Spleen (tissue), 13 donors: ENCODE measurements at places on chromosomes 7 and 10. TPM values are rescaled to one million over a fixed set of nuclear protein-coding genes. Genes with fewer than 3 reads are reported as not detected.

DNA sequence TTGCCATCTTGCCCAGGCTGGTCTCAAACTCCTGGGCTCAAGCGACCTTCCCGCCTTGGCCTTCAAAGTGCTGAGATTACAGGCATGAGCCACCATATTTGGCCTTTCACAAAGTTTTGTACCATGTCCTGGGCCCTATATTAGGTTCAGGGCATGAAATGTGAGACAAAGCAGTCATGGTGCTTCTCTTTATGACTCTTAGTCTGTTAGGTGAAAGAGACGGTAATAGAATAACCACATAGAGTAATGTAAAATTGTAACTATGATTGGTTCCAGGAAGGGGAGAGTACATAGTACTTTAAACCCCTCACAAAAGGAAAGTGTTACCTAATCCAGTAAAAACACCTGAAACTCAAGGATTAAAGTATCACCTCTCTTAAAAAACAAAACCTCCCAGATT lies 144.7 kb downstream of the SPAG6 start:
- H3K27me3 ChIP-seq, result no peaks in the 10 kb centered on the region
- DNase-seq, result no peak
- H3K27ac ChIP-seq, result no peak overlapping the region

SFRP4 gene
- total RNA-seq, result 100 TPM

DNA sequence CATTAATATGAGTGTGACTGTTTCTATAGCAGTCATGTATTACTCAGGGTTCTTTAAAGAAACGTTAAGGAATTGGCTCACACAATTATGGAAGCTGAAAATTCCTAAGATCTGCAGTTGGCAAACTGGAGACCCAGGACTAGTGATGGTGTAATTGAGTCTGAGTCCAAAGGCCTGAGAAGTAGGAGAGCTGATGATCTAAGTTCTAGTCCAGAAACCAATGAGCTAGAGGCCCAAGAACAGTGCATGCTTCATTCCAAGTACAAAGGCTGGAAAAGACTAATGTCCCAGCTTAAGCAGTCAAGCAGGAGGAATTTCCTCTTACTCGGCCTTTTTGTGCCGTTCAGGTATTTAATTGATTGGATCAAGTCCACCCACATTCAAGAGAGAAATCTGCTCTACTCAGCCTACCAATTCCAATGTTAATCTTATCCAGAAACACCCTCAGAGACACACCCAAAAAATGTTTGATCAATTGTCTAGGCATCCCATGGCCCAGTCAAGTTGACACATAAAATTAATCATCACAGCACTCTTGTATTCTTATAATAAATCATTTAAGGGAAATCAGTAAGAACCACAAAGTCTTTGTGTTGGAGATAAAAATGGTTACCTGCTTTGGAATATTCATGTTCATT lies 312.1 kb downstream of the PRKG1 start:
- H3K36me3 ChIP-seq, result no peaks in the 10 kb centered on the region
- no peak overlapping the region for H3K4me3 ChIP-seq
- H3K27ac ChIP-seq, result no peak overlapping the region
- H3K27me3 ChIP-seq, result no peaks in the 10 kb centered on the region
- no peak for DNase-seq
- no peaks in the 10 kb centered on the region for H3K4me1 ChIP-seq

DNA sequence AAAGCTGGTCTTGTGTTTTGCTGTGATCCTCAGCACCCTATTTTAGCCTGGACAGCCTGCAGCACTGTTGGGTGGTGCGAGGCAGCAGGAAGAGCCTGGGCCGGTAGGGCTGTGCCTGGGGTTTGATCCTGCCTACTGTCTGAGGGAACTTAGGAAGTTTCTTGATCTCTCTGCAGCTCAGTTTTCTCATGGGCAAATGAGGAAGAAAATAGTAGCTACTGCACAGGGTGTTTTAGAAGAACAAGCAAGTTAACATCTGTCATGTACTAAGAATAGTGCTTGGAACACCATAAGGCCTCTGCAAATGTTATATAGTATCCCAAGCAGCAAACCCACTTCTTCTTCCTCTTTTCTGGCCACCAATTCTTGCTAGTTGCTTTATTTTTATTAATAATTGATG lies 12.0 kb upstream of the AGR2 start:
- DNase-seq, result no peak
- peaks cover 4% of the 10 kb centered on the region for H3K27me3 ChIP-seq
- no peak overlapping the region for H3K4me3 ChIP-seq
- H3K4me1 ChIP-seq, result peaks cover 7% of the 10 kb centered on the region
- no peak overlapping the region for H3K27ac ChIP-seq

DNA sequence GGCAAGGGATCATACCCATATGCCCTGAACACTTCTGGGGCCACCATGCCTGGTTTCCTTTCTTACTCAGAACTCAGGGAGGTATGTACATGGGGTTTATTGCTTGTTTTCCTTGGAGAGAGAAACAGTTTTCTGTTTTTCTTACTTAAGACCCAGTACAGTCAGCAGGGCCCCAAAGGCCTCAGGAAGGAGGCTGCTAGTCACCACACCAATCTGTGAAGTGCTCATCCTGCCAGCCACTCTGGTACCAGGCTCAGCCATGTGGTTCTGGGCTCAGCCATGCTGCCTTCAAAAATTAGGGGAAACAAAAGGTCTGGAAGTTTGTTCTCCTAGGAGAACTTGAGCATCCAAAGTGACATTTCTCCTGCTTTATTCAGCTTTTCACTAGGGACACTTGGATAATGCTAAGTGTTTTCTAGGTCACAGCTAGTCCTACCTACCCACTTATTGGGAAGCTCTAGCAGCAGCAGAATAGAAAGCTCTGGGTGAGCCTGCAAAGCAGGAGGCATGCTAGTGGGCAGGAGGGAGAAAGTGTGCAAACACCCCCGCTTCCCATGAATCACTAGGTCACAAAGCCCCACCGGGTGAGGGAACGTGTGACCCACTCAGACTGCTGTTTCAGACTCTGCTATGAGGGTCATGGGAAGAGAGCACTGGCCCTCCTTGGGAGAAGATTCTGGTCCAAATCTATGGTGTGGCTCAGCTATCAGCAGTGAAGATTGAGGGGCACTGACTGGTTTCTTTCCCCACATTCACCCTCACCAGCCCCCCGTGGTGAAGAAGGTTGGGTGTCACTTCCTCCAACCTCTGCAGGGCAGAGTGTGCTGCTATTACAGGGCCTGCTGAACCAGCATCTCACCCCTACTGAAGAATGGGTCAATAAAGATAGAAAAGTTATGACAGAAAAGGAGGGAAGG lies 23.9 kb downstream of the NUDCD3 start:
- no peak overlapping the region for H3K4me3 ChIP-seq
- H3K27me3 ChIP-seq, result no peaks in the 10 kb centered on the region
- no peak overlapping the region for H3K27ac ChIP-seq
- H3K4me1 ChIP-seq, result peaks cover 59% of the 10 kb centered on the region

PON3 gene
- 1.5 TPM for total RNA-seq

CACNA2D1 gene
- 12.3 TPM for total RNA-seq

DNA sequence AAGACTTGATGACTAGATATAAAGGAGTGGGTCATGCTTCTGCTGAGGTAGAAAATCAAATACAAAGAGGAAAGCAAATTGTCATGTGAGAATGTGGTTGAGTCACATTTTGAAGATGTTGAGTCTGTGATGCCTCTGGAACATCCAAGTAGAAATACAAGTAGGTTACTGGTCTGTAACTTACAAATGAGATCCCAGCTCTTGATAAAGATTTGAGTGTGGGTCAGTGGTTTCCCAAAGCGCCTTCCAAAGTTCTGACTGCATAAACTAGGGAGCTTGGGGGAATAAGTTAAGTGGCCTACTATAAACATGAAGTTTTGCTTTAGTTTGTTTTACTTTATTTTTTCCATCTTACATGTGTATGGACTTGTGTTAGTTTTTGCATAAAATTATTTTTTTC lies 144.3 kb upstream of the ETV1 start:
- no peak overlapping the region for H3K27ac ChIP-seq
- no peaks in the 10 kb centered on the region for H3K36me3 ChIP-seq
- no peaks in the 10 kb centered on the region for H3K4me1 ChIP-seq
- H3K4me3 ChIP-seq, result no peak overlapping the region

DNA sequence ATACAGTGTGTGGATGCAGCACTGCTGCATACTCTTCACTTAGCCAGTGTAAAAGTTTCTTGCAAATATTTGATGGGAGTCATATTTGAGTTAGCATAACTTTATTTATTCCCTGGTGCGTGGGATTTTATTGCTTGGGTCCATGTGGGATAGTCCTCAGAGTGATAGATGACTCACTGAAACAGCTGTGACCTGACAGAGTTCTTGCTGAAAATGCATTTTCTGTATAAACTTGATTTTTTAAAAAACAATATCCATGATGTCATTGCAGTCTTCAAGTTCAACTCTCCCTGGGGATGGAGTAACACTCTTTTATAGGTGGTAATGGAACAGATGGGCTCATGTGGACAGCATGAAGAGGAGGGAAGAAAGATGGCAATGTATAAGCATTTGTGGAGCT lies 310.0 kb downstream of the PPP1R3A start:
- no peaks in the 10 kb centered on the region for H3K36me3 ChIP-seq
- no peaks in the 10 kb centered on the region for H3K27me3 ChIP-seq
- H3K4me1 ChIP-seq, result no peaks in the 10 kb centered on the region
- DNase-seq, result no peak

- H3K4me3 ChIP-seq, result no peak overlapping the region
- no peaks in the 10 kb centered on the region for H3K27me3 ChIP-seq
- H3K4me1 ChIP-seq, result peaks cover 37% of the 10 kb centered on the region
These were observed 118.8 kb downstream of the JAZF1 start for GRCh38 chr7:28061824-28062196.
